ENCODE measurements at places on chromosomes 2 and 18.

GRCh38 chr2:205967391-205968075 is 118.4 kb downstream of the INO80D start:
- no peak for DNase-seq

DNA sequence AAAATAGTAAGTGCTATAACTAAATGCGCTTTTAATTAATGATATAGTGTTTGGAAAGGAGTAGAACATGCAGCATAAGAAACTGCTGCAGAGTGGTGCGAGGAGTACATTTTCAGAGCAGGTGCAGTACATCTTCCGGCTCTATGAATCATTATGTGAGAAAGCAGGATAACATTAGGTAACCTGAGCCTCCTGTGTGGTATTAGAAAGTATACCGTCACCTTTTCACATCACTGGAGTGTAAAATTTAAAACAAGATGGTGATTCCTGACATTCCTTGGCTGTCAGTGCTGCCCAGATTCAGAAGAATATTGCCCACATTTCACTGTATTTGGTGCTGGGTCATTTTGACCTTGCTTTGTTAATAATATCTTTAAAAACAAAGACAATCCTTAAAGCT is 7.8 kb upstream of the DYNC2LI1 start:
- no peak for DNase-seq

DNA sequence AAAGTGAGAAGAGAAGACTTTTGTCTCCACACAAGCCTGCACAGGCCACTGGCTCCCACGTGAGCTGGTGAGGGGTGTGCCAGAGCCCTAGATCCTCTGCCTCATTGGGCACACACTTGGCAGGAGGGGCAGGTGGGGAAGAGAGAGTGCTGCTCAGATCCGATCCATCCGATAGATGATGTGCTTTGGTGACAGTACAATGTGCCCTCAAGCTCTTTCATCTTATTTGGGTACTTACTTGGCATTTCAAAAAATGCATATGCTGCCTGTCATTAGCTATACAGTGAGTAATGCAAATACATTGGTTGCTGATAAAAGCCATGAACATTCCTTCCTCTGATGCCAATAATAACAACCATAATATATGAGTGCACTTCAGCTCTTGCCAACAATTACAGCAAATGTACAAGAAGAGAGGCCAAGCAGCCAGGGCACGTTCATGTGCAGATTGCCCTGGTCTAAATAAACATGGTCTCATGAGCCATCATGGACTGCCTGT is 255.3 kb downstream of the VAPA start:
- DNase-seq = no peak

DNA sequence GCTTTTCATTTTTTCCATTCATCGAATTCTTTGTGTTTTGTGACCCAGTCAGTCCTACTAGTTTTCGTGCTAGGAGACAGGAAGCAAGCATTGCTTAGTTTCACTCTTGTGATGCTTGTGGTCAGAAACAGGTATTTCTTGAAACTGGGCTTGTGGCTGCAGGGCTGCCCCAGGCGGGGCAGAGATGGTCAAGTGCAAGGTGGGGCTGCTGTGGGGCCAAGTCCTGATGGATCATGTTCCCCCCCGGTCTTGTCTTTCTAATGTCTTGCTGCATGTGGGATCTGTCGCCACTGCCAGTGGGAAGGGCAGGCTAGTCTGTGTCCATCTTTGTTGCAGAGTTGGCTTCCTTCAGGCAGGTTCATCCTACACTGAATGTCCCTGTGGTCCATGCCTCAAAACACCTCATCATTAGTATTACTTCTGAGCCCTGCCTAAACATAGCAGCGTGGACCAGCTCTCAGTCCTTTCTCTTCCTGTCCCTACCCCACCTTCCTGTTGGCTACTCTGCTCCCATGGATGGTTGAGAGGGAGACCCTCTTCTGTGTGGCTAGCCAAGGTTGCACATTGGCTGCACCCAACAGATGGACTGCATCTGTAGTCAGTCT is 38.7 kb downstream of the INPP4A start:
- no peak for DNase-seq

Measured in stimulated activated CD8-positive, alpha-beta memory T cell treated with anti-CD3 and anti-CD28 coated beads, Interleukin-15, amount 100 ng/mL, for 4 hours (primary cell).